Activated T-helper 2 cell treated with anti-CD3 and anti-CD28 coated beads, Interferon-gamma antibody, Interleukin-2, Interleukin-4, amounts not matched to agents 10 μg/mL and 5 μg/mL and 100 μg/mL, durations not matched to agents 14 hours and 24 hours and 36 hours (primary cell): ENCODE measurements at places on chromosomes 7 and 10. TPM values are rescaled to one million over a fixed set of nuclear protein-coding genes. Genes with fewer than 3 reads are reported as not detected.
A peak's percentile ranks its signal among the peaks of the same experiment; 100 is the strongest.

The PPP1R9A gene
- not detected in 2 replicates for total RNA-seq

The PFKFB3 gene
- total RNA-seq, result 124 and 126 TPM in 2 replicates

DNA sequence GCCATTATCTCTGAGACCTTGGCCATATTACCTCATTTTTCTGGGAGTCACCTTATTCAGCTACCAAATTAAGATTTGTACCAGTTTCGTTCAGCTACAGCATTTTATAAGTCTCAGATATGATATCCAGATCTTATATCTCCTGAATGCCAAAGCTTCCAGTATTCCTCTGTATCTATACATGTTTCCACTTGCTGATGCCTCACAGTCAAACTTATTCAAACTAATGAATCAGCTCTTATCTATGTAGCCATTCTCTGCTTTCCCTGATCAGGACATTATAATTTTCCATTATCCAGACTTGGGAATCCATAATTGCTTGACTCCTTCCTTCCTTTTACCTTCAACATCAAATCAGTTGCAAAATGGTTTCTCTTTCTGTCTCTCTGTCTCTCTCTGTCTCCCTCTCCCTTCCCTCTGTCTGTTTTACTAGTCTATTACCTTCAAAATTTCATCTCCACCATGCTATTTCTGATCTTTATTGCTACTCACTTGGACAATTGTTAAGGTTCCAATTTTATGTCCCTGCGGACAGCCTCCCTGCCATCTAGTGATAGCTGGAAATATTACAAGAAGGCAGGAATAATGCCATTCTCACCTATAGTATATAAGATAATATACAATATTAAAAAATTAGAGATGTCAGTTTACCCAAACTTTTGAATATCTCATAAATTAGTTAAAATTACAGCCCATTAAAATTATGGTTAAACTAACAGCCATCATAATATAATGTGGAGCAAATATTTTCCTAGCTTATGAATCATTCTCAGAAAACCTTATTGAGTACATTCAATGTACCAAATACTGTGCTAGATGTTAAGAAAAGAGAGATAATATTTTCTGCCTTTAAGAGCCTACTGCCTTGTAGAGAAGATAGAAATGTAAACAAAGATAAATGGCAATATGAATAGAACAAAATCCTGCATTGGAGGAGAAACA lies 89.8 kb downstream of the PCLO start:
- H3K27ac ChIP-seq, result no peak overlapping the region
- H3K36me3 ChIP-seq, result no peaks in the 10 kb centered on the region
- H3K4me1 ChIP-seq, result no peaks in the 10 kb centered on the region
- H3K27me3 ChIP-seq, result no peaks in the 10 kb centered on the region

DNA sequence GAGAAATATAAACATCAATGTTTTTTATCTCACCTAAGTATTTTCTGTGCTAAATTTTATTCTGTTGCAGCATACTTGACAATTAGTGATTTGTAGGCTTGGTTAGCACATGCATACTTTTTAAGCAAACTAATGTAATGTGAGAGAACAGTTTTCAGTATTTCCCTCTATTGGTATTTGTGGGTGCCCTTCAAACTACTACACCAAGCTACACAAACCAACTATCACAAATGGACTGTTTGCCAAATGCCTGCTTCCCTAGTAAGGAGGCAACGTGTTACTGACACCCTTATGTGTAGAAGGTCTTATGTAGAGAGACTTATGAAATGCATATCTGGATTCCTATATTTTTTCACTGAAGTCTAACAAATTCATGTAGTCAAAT lies 98.4 kb upstream of the FZD1 start:
- H3K27ac ChIP-seq, result no peak overlapping the region
- no peak overlapping the region for H3K4me3 ChIP-seq
- no peak for DNase-seq
- no peaks in the 10 kb centered on the region for H3K4me1 ChIP-seq
- no peaks in the 10 kb centered on the region for H3K27me3 ChIP-seq

DNA sequence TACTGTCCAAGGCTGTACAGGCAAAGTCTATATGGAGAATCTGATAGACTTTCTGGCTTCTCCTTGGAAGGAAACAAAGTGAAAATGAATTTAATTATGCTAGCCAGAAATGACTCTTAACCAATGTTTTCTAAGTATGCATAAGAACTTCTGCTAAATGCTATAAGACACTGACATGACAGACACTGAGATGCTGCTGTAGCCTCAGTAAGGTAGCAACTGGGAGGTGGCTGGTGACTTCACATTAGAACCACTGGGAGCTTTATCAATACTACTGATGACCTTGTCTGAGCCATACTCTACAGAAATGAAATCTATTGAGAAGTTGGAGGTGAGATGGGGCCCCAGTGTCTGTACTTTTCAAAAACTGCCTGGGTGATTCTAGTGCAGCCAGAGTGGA lies 188.6 kb downstream of the ZNF365 start:
- H3K27ac ChIP-seq, result no peak overlapping the region
- H3K4me1 ChIP-seq, result peaks cover 7% of the 10 kb centered on the region
- no peak overlapping the region for H3K4me3 ChIP-seq
- no peak for DNase-seq
- peaks cover 19% of the 10 kb centered on the region for H3K27me3 ChIP-seq

DNA sequence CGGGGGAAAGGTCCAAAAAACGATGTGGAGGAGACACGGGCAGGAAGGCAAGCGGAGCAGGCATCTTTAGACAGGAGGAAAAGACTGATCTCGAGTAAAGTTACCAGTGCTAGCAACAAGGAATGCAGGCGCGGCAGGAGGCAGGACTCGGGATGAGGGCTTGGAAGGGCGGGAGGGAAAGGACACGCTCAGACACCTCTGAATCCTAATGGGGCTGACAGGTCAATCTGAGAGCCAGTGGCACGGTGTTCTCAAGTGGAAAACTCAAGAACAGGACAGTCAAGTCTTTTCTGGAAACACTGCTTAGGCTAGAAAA lies 155.3 kb upstream of the COBL start:
- peaks cover 7% of the 10 kb centered on the region for H3K4me1 ChIP-seq
- no peak for DNase-seq
- H3K36me3 ChIP-seq, result no peaks in the 10 kb centered on the region
- no peak overlapping the region for H3K4me3 ChIP-seq
- no peak overlapping the region for H3K27ac ChIP-seq

- no peaks in the 10 kb centered on the region for H3K4me1 ChIP-seq
- H3K27me3 ChIP-seq, result no peaks in the 10 kb centered on the region
- no peak overlapping the region for H3K27ac ChIP-seq
- no peak overlapping the region for H3K4me3 ChIP-seq
Measured at GRCh38 chr10:132104471-132105301, 38.9 kb downstream of the JAKMIP3 start.

DNA sequence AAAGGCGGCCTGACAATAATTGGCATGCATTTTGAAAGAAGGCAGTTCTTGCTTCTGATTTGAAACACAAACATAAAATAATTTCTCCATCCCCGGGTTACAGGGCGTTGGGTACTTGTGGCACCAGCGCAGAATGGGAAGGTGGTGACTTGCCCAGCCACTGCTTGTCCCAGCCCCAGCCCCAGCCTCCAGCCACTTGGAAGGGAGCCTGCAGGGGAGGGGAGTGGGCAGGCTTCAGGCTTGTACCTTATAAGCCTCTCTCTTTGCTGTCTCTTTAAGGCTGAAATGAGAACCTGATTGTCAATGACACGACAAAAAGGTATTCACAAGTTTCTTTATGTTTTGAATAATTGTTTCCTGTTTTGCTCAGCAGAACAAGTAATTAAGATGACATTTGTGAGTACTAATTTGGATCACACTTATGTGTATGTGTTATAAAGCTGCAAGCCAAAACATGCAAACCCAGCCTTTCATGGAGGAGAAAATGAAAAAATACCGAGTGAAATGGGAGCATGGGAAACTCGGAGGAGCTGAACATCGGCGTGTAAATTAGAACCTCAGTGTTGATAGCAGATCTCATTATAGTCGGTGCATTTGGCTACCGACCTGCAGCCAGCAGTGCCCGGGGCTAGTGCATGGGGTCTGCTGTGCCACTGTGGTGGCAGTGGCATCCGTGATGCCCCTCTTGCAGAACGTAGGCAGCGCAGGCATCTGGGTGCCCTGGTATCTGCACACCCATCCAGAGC lies 129.9 kb downstream of the EBF3 start:
- no peaks in the 10 kb centered on the region for H3K4me1 ChIP-seq
- H3K27ac ChIP-seq, result no peak overlapping the region
- H3K36me3 ChIP-seq, result no peaks in the 10 kb centered on the region
- no peaks in the 10 kb centered on the region for H3K27me3 ChIP-seq
- H3K4me3 ChIP-seq, result no peak overlapping the region

DNA sequence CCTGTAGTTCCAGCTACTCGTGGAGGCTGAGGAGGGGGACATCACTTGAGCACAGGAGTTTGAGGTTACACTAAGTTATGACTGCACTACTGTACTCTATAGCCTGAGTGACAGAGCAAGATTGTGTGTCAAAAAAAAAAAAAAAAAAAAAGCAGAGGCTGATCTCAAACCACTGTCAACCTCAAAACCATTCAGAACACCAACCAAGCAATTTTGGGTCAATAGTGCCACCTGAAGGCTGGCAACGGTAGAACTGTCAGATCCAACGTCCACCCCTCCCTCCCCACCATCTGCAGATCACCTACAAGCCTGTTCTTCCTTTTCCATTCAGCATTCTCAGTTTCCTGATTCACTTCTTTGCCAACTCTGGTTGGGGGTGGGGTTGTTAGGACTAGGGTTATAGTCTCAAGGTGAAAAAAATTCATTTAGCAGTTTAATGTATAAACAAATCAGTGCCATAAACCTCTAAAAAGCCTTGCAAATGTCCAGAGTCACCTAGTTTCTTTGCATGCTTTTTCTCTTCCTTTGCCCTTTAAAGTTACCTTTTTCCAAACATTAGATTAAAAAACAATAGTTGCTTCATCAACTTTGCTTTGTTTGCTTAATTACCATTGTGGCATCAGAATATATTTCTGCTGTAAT lies 2.6 kb downstream of the MRPS33 start:
- H3K36me3 ChIP-seq, result peaks cover 31% of the 10 kb centered on the region
- peak overlapping the region; percentile 82 for H3K27ac ChIP-seq
- peaks cover 6% of the 10 kb centered on the region for H3K27me3 ChIP-seq
- H3K4me3 ChIP-seq, result no peak overlapping the region
- DNase-seq, result peak; percentile 67

The MEOX2 gene
- not detected in 2 replicates for total RNA-seq

DNA sequence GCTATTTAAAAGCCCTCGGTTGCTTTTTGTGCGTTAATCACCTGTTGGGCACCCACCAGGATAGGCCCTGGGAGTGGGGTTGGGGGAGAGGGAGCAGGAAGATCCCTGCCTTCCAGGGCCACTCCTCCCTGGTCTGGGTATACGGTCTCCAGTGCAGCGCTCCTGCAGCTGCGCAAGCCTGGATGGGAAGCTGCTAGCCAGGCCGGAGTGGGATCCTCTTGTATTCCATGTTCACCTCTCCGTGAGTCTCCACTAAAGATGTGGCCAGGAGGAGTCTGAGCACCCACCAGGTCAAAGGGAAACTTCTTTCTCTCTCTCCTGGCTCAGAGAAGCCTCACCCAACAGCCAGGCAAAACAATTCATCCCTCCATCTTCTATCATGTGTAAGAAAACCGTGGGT lies 78.8 kb upstream of the ANLN start:
- no peaks in the 10 kb centered on the region for H3K36me3 ChIP-seq
- no peak for DNase-seq
- H3K4me1 ChIP-seq, result peaks cover 2% of the 10 kb centered on the region
- H3K4me3 ChIP-seq, result no peak overlapping the region
- H3K27me3 ChIP-seq, result no peaks in the 10 kb centered on the region
- no peak overlapping the region for H3K27ac ChIP-seq

DNA sequence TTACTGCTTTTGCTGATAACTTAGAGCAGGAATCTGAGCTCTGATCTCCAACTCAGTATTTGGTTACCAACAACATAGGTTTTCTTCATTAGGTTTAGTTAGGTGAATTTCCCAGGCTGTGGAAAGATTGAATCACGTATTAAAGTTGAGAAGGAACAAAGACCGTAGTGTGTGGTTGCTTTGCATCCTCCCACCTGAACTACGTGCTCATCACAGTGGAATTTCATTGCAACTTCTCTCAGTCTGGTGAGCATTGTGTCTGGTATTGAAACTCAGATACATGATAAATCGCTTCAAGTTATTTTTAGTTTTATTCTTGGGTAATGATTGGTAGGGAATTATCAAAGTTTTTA lies 139.4 kb upstream of the AKR1E2 start:
- H3K27ac ChIP-seq, result peak overlapping the region; percentile 73
- no peaks in the 10 kb centered on the region for H3K27me3 ChIP-seq
- DNase-seq, result no peak
- H3K36me3 ChIP-seq, result no peaks in the 10 kb centered on the region
- no peak overlapping the region for H3K4me3 ChIP-seq
- H3K4me1 ChIP-seq, result peaks cover 15% of the 10 kb centered on the region

The PDGFA gene
- total RNA-seq, result 10.6 and 11.9 TPM in 2 replicates

GRCh38 chr7:137670222-137671064 lies 176.3 kb downstream of the DGKI start:
- no peaks in the 10 kb centered on the region for H3K4me1 ChIP-seq
- H3K36me3 ChIP-seq, result no peaks in the 10 kb centered on the region
- no peak overlapping the region for H3K27ac ChIP-seq

DNA sequence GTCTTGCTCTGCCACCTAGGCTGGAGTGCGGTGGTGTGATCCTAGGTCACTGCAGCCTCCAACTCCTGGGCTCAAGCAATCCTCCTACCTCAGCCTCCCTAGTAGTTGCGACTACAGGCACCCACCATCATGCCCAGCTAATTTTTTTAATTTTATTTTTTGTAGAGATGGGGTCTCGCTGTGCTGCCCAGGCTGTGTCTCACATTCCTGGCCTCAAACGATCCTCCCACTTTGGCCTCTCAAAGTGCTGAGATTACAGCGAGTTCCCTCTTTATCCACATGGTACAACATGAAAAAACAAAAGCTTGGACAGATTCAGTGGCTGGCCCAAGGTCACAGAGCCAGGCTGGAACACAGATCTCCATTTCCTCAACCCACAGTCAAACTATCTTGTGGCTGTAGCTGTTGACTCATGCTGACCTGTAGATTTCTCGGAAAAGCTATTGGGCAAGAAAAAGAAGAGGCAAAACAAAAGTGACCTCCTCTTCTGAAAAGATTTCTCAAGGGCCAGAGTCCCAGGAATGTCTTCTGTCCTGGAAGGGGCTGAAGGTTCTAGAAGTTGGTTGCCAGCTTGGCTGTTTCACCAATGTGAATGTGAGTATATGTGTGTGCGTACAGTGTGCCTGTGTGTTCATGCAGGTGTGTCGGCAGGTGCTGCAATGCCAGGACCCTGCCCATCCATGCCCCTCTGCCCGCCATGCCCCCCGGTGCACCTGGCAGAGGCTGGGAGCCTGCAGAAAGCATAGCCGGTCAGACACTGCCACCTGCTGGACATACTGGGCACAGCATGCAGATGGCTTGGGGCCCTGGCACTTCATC lies 28.4 kb downstream of the TMEM130 start:
- H3K27ac ChIP-seq, result no peak overlapping the region
- peak; percentile 31 for DNase-seq
- no peaks in the 10 kb centered on the region for H3K36me3 ChIP-seq
- H3K27me3 ChIP-seq, result no peaks in the 10 kb centered on the region
- H3K4me1 ChIP-seq, result no peaks in the 10 kb centered on the region
- no peak overlapping the region for H3K4me3 ChIP-seq
